Stimulated activated CD4-positive, alpha-beta T cell treated with anti-CD3 and anti-CD28 coated beads, Interleukin-1b, Interleukin-23, amount 100 ng/mL, for 1 hour (primary cell): ENCODE measurements at places on chromosomes 11 and 22.

DNA sequence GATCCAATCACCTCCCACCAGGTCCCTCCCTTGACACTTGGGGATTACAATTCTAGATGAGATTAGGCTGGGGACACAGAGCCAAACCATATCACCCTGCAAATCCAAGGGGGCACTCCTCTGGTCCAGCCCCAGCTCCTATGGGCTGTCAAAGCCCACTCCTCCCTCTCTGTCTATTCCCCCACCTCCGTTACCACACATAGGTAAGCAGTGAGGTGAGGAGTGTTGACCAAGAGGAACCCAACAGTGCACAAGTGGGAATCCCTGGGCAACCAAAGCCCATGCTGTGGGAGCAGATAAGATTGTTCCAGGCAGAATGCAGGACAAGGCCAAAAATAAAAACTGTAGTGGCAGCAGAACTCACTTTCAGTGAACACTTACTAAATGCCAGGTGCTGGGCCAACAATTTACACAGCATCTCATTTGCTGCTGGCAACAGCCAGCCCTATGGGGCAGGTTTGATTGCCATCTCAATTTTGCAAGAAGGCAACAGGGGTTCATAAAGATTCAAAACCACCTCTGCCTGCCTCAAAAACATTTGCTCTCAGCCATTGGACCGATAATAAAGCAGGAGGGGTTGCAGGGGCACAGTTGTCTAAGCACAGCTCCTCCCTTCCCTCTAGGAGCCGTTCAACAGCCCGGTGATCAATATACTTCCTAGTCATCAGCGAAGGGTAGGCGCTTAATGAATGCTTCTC, 8.9 kb downstream of the SDF2L1 start:
- no peak for DNase-seq

- DNase-seq: no peak
These were observed 539.3 kb upstream of the B3GAT1 start for GRCh38 chr11:134951305-134951700.

DNA sequence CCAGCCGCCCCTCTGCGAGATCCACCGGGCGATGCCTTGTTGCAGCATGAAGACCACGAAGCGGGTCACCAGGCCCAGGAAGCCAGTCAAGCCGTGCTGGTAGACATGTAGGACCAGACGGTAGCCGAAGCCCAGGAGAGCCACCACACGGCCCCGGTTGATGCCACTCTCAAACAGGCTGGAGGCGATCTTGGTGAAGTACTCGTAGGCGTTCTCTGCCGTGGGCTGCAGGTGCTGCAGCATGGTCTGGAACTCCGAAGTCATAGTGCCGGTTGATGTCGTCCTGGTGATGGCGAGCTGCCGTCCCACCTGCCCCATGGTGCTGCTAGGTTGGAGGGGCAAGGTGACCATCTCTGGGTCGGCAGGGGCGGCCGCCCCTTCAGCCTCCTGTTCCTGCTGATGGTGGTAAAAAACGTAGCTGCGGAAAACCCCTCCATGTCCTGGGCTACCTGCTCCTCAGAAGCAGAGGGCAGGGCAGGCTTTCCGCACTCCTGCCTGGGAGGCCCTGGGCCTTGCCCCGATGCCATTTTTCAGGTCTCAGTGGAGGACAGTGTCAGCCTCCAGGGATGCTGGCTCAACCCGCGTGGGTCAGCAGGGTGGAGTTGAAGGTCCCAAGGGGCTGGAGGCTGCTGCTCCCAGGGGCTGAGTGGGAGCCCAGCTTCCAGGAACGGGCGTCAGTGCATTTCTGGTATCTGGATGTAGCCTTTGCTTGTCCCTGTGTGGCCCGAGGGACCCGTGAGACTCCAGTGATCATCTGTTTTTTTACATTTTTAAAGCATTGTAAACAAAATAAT, 98.7 kb downstream of the ADAMTS15 start:
- no peak for DNase-seq

GRCh38 chr11:66688561-66689534, 11.2 kb upstream of the RBM4B start:
- no peak for DNase-seq

DNA sequence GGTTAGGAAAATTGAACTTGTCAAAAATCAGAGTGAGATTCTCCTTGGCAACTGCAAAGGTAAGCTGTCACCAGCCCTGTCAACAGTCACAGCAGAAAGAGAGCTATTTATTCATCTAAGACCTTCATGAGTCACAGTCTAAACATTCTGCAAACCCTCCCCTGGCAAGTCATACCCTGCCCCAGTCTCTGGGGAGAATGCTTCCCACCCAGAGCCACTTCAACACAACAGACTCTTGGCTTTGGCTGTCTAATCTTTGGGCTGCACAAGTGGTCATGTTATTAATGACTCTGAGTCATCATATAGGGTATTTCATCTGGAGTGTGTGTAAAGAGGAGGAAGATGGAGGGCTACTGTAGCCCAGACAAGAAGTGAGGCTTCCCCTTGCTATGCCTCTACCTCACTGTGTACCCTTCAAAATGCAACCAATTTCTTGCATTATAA, 153.4 kb downstream of the CCDC34 start:
- DNase-seq: no peak

- DNase-seq: no peak
These were observed 17.2 kb upstream of the RCN1 start for GRCh38 chr11:32073644-32074026.

DNA sequence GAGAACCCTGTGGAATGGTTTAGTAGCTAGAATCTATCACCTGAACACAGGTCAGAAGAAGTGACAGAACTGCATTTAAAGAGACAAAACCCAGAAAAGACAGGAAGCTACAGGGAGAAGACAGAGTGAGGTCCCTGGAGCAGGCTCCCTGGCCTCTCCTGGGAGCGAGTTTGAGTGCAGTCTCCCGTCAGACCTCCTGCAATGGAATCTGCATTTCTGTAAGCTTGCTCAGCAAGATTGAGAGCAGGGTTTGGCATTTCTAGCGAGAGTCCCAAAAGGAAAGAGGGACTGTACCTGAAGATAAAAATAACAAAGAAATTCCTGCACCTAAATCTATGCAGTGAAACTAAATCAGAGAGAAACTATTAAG, 74.2 kb downstream of the MORC2 start:
- DNase-seq: no peak

- no peak for DNase-seq
These were observed 697 bp downstream of the RNF169 start for GRCh38 chr11:74749127-74749964.

- DNase-seq: no peak
These were observed 59.4 kb upstream of the DRD2 start for GRCh38 chr11:113534625-113535024.

DNA sequence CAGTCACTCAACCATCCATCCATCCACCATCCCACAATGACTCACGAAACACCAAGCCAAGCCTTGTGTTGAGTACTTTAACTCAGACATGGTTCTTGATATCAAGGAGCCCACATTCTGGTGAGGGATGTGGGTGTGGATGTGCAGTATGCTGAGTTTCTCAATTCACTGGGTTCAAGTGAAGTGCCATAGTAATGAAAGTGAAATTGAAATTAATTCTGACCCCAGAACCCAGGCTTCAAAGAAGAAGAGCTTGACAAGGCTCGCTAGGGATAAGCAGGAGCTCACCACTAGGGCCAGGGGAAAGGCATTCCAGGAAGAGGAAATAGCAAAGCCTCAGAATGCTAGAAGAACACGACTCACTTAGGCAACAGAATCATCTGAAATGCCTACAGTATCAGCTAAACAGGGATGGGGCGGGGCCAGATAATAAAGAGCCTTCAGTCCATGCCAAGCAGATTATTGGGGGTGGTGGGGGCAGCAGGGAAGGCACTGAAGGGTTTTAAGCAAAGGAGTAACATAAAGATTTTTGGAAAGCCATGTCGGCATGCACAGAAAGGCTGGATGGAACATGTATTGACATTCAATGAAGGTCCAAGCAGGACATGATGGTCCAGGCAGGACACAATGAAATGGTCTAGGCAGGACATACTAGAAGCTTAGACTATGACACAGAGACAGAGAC, 37.2 kb downstream of the RTL6 start:
- no peak for DNase-seq

- no peak for DNase-seq
These were observed 4.6 kb downstream of the ADM start for GRCh38 chr11:10309163-10310093.

GRCh38 chr11:36478700-36479329, 31.3 kb downstream of the TRAF6 start:
- no peak for DNase-seq

GRCh38 chr22:19955241-19956128, 13.9 kb upstream of the TXNRD2 start:
- no peak for DNase-seq

DNA sequence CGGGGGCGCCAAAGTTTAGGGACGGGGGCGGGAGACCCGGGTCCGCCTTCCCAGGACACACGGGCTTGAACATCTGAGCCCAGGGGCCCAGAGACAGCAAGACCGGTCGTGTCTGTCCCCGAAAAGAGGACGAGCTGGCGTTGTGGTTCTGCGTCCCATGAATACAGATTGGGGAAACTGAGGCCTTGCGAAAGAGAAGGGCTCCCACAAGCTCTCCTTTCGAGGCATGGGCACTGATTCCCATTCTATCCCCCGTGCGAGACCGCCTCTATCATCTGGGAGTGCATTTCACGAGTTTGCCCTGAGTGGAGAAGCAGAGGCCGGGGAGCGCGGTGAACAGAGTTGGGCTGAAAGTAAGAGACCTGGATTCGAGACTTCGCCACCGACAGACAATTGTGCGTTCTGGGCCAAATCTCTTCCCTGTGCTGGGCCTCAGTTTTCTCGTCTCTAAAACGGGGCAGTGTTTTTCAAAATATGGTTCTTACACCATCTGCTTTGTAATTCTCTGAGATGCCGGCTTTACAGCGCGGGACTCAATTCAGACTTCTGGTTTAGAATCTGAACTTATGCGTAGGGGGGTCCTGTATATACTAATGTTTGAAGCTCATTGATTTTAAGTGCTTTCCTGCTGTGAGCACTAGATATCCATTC, 471 bp downstream of the RNF185 start:
- no peak for DNase-seq

DNA sequence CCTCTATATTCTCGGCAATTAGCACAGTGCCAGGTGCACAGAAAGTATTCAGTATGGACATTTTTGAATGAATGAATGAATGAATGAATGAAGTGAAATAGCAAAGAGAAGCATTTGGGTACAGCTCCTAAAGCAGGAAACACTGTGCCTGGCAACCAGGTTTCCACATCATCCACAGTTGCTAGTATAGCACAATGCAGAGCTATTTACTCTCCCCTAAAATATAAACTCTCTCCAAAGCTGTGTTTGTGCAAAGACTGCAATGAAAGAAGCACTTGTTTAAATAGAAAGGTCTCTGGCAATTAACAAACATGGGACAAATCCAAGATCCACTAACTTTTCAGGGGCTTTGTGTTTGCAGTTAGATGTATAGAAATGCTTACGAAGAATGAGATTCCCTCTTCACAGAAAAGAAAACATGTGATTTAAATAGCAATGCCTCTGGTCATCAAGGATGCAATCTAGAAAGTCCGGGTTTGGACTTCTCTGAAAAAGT, 103.0 kb upstream of the OPCML start:
- no peak for DNase-seq

DNA sequence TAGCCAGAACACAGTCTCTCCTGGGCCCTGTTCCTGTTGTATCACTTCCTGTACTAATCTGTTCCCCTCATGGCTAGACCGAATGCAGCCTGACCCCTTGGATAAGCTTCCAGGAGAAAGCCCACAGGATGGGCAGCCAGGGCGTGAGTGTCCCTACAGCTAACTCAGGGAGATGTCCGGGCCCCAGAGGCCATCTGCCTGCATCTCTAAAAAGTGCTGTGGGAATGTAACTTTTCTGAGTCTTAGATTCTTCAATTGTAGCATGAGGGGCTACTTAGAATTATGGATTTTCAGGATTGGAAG, 7.7 kb upstream of the MALAT1 start:
- no peak for DNase-seq

DNA sequence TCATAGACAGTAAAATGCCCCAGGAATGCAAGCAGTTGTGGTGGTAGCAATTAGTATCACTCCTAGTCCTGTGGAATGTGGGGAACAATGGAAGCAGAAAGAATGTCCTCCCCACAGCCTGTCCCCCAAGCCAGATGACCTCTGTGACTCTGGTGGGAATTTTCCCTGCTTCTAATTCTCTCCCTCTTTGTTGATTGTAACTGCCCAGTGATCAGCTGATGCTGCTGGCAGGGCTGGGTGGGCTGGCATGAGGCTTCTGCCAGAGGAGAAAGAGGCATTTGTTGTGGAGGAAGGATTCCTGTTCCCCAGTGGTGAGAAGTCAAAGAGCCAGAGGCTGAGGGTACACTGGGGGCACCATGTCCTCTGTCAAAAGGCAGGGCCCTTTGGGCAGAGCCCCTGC, 116.7 kb upstream of the NCAM1 start:
- DNase-seq: no peak

GRCh38 chr11:13316528-13316961, 39.0 kb downstream of the BMAL1 start:
- no peak for DNase-seq

DNA sequence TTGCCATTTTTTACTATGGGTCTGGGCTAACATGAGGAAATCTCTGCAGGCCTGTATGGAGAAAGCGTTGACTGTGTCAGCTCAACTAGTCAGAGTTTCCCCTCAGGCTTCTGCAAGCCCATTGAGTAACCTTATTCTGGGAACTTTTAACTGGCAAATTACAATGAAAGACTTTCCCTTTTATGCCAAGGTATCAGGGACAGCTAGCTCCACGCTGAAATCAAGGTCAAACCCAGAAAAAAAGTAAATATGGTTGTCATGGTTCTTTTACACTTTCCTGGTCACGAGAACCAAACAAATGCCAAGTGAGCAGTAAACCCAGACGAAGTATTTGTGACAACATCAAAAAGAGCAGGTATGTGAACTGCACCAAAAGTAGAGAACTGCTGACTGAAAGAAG, 13.8 kb downstream of the OSBP start:
- DNase-seq: no peak

GRCh38 chr11:9266926-9267325, 1.8 kb upstream of the DENND5A start:
- no peak for DNase-seq

DNA sequence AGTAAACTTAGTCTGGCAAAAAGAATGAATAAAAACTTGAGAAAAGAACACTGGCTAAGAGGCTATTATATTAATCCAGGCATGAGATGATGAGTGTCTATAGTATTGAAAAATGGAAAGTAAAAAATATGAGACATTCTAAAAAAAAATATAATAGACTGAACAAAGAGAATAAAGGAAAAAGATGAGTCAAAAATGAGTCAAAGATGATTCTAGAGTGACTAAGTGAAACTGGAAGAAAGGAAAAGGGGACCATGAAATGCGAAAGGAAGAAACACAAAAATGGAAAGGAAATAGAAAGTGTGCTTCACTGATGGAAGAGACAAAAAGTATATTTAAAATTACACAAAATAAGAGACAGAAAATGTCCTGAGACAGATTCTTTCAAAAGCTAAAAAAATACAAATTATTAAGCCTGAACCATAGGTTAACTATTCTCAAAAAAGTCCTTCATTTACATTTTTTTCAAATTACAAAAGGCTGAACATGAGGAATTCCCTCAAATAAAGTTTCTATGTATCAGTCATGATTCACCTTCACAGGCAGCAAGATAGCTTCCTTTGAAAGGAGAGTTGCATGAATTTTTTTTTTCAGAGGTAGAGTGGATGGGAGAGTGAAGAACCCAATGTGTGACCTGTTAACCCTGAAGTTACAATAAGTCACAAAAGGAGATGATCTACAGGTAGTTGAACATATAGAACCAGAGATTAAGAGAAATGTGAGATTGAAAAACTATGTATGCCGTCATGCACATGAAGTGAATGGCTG, 75.2 kb downstream of the EIF3M start:
- no peak for DNase-seq

- DNase-seq: no peak
These were observed 7.4 kb upstream of the GNAZ start for GRCh38 chr22:23062616-23063538.
